ENCODE measurements at places on chromosomes 3 and 15.

DNA sequence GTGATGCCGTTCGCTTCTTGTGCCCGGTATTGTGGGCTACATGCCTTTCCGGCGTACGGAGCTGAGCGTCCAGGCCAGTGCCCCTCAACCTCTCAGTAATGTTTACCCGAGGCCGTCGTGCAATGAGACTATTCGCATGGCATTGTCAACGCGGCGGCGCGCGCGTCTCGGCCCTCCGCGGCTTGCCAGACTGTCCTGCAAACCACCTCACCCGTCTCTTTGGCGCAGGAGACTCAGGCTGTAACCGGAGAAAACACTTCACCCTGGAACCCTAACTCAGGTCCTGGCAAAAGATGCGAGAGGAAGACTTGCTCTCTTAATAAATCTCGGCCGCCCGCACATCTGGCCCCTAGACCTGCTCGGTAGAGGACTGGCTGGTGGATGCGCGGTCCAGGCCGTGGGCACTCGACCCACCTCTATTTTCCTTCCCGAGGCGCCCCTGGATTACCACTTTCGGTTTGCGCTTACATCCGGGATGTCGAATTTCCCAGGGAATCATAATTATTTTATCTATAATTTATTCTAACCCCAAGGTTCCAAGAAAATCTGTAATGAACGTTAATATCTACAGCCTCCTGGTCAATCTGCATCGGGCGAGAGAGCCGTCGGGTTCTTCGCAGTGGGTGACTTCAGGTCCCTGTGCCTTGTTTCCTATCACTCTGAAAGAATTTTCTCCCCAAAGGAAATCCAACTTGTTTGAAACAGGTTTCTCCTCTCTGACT, 71.8 kb upstream of the POLG start:
- DNase-seq, result no peak

GRCh38 chr15:74782259-74783071, 585 bp downstream of the CSK start:
- no peak for DNase-seq

DNA sequence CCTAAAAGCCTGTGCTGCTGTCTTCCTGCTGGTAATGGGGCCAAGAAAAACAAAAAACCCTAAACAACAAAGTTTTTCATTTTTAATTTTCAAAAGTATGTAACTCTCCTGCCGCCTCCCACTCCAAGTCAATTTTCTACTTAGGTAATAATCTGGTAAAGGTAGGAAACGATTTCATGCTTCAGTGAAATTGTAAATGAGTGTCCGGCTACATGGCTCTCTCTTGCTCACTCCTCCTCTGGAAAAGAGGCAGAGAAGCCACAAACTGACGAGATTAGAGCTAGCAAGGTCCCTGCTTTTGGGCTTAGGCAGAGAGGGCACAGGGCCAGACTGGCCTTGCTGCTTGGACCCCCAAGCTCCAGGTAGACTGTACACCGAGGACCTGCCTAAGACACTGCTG, 23.5 kb downstream of the KLHL25 start:
- no peak for DNase-seq

DNA sequence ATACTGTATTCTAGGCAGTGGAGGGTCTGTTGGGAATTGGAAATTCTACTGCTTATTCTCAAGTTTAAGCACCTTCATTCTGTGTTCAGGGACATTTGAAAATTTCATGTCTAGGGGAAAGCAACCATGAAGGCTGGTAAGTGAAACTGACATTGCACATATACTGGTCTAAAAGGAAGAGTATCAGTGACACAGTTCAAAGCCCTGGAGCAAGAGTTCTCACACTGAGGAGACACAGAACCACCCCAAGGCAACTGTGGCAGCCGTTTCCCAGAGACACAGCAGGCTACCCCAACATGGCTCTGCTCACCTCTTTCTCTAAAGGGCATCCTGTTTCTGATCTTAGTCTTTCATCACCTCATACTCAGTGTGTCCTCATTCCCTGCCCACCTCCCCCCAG, 67.5 kb downstream of the KCNMB2 start:
- no peak for DNase-seq
